Astrocyte (in vitro differentiated cells and primary cell): ENCODE measurements at places on chromosomes 5 and 9. TPM values are rescaled to one million over a fixed set of nuclear protein-coding genes. Genes with fewer than 3 reads are reported as not detected.
A peak's percentile ranks its signal among the peaks of the same experiment; 100 is the strongest.

CTSL gene
- 94.9 and 99.1 TPM in 2 replicates for total RNA-seq

GRCh38 chr5:141957367-141957996 lies 520 bp downstream of the PCDH12 start:
- no peaks in the 10 kb centered on the region for H3K36me3 ChIP-seq
- H3K27me3 ChIP-seq: no peaks in the 10 kb centered on the region
- H3K4me3 ChIP-seq: no peak overlapping the region
- H3K4me1 ChIP-seq: peaks cover 4% of the 10 kb centered on the region

DNA sequence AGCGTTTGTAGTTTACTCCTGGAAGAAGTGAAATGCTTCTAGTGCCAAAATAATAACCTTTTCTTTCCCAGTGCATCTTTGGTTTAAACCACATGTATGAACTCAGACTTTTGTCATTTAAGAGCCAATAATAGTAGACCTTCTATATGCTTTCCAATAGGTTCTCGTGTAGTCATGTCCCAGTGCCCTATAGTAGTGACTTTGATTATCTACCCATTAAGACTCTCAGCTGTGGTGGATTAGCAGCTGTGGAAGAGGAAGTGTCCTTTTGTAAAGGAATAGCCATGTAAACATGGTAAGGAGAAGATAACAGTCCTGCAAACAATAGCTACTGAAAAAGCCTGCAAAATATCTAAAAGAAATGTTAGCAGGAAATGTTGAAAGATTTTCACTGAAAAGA lies 765.3 kb downstream of the MTRR start:
- H3K27me3 ChIP-seq: no peaks in the 10 kb centered on the region
- no peaks in the 10 kb centered on the region for H3K36me3 ChIP-seq
- no peaks in the 10 kb centered on the region for H3K4me1 ChIP-seq
- H3K4me3 ChIP-seq: no peak overlapping the region
- H3K27ac ChIP-seq: no peak overlapping the region
- DNase-seq: peak; percentile 22

DNA sequence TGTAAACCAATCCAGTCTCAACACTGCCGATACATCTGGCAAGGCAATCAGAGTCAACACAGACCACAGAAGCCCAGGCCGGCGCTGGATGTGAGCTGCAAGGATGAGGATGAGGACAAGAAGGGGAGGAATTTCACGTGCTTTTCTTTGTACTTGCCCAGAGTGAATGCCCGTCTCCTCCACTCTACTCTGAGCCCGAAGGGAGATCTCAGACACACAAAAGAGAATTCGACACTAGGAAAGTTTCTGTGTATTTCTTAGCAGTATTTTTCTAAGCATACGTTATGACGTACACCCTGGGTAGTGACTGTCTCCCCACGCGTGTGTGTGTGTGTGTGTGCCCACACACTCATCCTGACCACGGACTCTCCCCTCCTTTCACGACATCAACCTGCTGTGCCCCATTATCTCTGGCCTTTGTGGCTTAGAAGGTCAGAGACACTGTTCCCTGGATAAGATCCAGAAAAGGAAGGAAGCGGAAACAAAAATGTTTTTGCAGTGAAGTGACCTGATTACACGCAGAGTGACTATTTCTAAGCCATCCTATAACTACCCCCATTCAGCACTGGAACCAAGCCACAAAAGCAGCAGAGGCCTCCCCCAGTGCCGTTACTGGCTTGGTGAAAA lies 227.3 kb upstream of the DAPK1 start:
- DNase-seq: peak; percentile 47
- H3K27ac ChIP-seq: peak overlapping the region; percentile 35
- H3K27me3 ChIP-seq: peaks cover 4% of the 10 kb centered on the region

DBH gene
- not detected in 2 replicates for total RNA-seq

GRCh38 chr5:31382051-31382878 lies 149.6 kb downstream of the DROSHA start:
- peaks cover 3% of the 10 kb centered on the region for H3K4me1 ChIP-seq
- no peak overlapping the region for H3K4me3 ChIP-seq
- peak; percentile 22 for DNase-seq

GRCh38 chr5:159031513-159031912 lies 68.2 kb downstream of the EBF1 start:
- peak; percentile 65 for DNase-seq
- H3K36me3 ChIP-seq: no peaks in the 10 kb centered on the region
- H3K27ac ChIP-seq: peak overlapping the region; percentile 38
- peaks cover 13% of the 10 kb centered on the region for H3K4me1 ChIP-seq

IFNK gene
- not detected in 2 replicates for total RNA-seq

- H3K4me3 ChIP-seq: no peak overlapping the region
- no peak for DNase-seq
- no peaks in the 10 kb centered on the region for H3K36me3 ChIP-seq
- peaks cover 11% of the 10 kb centered on the region for H3K4me1 ChIP-seq
- no peak overlapping the region for H3K27ac ChIP-seq
These were observed 84.5 kb downstream of the GNAQ start for GRCh38 chr9:77946969-77947620.

DNA sequence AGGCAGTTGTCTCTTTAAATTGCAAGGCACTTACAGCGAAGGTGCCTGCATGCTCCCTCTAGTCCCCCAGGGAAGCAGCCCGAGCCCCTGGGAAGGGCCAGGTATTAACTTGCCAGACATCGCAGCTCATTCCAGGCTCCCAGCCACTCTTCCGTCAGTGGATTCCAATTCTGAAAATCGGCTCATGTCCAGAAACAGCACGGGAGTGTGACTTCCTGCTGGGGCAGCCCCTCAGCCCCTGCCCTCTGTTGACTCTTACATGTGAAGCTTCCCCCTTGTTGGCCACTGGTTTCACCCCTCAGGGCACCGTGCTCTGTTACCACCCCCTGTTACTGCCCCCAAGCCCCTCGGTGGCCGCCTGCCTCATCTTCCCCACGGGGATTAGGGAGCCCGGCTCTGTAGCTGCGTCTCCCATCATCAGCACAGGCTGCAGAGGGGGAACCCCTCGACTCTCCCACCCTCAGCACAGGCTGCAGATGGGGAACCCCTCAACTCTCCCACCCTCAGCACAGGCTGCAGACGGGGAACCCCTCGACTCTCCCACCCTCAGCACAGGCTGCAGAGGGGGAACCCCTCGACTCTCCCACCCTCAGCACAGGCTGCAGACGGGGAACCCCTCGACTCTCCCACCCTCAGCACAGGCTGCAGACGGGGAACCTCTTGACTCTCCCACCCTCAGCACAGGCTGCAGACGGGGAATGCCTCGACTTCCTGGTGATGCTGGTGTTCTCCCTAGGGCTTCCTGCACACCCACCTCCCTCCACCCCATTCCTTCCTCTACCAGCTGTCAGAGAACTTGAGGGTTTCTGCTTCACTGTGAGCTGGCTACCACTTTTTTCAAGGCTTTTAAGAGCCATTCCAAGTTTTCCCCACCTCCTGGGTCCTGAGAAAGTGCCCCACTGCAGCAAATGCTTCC lies 11.1 kb upstream of the CACNA1B start:
- DNase-seq: no peak
- H3K4me3 ChIP-seq: no peak overlapping the region
- H3K36me3 ChIP-seq: no peaks in the 10 kb centered on the region
- H3K4me1 ChIP-seq: no peaks in the 10 kb centered on the region
- H3K27ac ChIP-seq: no peak overlapping the region

DNA sequence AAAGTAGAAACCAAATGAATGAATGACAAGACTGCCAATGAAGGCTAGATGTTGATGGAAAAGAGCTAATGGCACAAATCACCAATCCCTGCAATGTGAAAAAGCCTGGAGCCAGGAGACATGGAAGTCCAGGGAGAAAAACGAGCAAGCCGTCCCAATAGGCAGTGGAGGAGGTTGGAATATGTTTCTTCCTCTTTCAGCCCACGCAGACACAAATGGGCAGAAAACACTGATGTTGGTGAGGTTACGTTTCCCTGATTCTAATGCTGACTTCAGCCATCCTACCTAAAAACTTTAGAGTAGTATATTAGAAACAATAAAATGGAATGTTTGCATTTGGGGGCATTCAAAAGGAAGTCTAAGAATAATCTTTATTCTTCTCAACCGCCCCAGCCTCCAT lies 23.9 kb upstream of the KIF2A start:
- peaks cover 2% of the 10 kb centered on the region for H3K4me1 ChIP-seq
- H3K27me3 ChIP-seq: peaks cover 2% of the 10 kb centered on the region
- DNase-seq: no peak
- H3K27ac ChIP-seq: no peak overlapping the region

IFNA13 gene
- total RNA-seq: not detected in 2 replicates

DNA sequence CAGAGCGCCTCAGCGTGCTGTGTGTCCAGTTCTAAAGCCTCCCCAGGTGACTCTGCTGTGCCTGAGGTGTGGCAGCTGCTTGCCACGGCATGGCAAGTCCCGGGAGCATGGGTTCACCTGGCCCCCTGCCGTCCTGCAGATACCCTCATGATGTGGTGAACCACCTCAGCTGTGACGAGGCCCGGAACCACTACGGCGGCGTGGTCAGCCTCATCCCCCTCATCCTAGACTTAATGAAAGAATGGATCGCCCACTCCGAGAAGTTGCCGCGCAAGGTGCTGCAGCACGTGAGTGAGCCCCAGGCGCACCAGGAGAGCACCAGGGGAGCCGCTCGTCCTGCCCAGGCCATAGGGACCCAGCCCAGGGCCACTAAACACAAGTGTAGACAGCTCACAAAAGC lies 9.5 kb downstream of the SPACA9 start:
- H3K36me3 ChIP-seq: no peaks in the 10 kb centered on the region
- H3K27me3 ChIP-seq: no peaks in the 10 kb centered on the region
- no peaks in the 10 kb centered on the region for H3K4me1 ChIP-seq
- no peak overlapping the region for H3K4me3 ChIP-seq
- DNase-seq: no peak

- no peaks in the 10 kb centered on the region for H3K27me3 ChIP-seq
- H3K4me1 ChIP-seq: no peaks in the 10 kb centered on the region
- no peak overlapping the region for H3K27ac ChIP-seq
- H3K4me3 ChIP-seq: no peak overlapping the region
- no peaks in the 10 kb centered on the region for H3K36me3 ChIP-seq
These were observed 9.6 kb upstream of the CCDC112 start for GRCh38 chr5:115306011-115306536.

DNA sequence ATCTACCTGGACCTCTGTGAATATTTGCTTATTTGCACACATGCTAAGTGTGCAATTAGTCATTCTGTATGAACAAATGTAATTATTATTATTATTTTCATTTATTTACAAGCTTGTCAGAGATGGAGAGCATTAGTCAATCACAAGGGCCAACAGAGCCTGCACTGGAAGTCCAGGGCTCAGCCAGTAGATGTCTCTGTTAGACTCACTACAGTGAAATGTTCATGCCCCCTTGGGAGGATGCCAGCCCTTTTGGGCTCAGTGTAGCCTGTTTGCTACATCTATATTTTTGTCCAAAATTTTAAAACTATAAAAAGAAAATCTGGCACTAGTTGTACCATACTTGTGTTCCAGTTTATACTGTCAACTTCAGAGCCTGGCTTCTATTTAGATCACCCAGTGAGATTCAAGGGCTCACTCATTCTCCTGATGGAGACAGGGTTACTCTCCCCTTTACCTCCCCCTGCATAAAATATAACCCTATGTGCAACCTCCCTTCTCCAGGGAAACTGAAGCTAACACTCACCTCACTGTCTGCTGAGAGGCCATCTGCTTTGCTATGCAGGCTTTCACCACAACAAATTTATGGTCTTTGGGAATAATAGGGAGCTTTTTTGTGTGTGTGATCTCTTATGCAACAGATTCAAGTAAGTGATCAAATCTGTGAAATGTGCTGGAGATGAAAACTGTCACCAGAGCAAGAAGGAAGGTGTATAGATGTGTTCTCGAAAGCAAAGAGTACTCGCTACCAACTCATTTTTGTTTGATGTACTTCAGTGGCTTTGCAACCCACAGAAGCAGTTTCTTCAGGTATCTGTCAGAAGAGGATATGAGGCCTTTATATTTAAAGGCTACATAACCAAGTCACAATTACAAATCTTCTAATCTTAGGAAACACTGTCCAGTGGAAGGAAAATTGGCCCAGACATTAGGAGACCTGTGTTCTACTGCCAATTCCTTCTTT lies 99.9 kb upstream of the TLE4 start:
- H3K27ac ChIP-seq: no peak overlapping the region
- no peak for DNase-seq
- no peaks in the 10 kb centered on the region for H3K27me3 ChIP-seq
- no peaks in the 10 kb centered on the region for H3K36me3 ChIP-seq
- H3K4me1 ChIP-seq: no peaks in the 10 kb centered on the region
- H3K4me3 ChIP-seq: no peak overlapping the region

- no peak overlapping the region for H3K27ac ChIP-seq
- no peaks in the 10 kb centered on the region for H3K27me3 ChIP-seq
- H3K4me3 ChIP-seq: no peak overlapping the region
- no peaks in the 10 kb centered on the region for H3K36me3 ChIP-seq
- peak; percentile 69 for DNase-seq
These were observed 145.5 kb downstream of the DCP2 start for GRCh38 chr5:113122053-113122452.

FGF1 gene
- 42.2 and 70.9 TPM in 2 replicates for total RNA-seq

GRCh38 chr5:10723514-10723913 lies 37.5 kb downstream of the DAP start:
- no peak for DNase-seq
- H3K27ac ChIP-seq: no peak overlapping the region
- no peaks in the 10 kb centered on the region for H3K27me3 ChIP-seq
- no peak overlapping the region for H3K4me3 ChIP-seq
- peaks cover 55% of the 10 kb centered on the region for H3K4me1 ChIP-seq
- no peaks in the 10 kb centered on the region for H3K36me3 ChIP-seq

PCDHGB2 gene
- 1.4 TPM in 2 replicates for total RNA-seq

DNA sequence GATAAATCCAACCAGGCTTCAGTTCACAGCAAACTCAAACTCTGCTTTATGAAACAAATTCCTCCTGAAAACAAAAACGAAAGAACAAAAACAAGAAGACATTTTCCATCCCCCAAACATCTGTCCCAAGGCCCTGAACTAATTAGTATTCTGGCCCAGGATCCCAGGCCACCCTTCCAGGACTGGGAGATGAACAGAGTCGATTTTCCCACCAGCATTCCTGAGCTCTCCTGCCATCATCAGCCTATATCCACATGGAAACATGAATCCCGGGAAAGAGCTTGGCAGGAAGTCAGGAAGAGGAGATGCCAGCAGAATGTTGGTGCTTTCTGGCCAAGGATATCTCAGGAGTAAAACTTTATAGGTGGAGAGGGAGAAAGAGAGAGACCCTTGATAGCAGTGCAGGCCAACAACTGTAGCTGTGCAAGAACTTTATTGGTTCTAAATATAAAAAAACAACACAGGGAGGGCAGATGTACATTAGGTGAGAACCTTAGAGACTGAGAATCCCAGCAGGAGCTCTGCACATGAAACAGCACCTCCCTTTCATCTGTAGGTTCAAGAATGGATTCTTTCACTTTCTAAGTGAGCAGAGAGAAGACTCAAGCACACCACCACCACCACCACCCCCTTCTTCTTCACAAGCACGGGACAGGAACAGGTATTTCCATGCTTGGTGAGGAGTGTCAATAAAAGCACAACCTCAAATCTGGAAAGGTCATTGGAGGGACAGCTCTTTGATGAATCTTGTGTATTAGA lies 190.7 kb upstream of the TAS2R1 start:
- DNase-seq: no peak
- H3K4me3 ChIP-seq: no peak overlapping the region
- no peak overlapping the region for H3K27ac ChIP-seq
- H3K27me3 ChIP-seq: no peaks in the 10 kb centered on the region
- H3K36me3 ChIP-seq: no peaks in the 10 kb centered on the region
